KG1 (cell line): ENCODE measurements at places on chromosomes 4 and X.

- DNase-seq = no peak
Observed at GRCh38 chr4:143351774-143352451, 15.2 kb downstream of the GAB1 start.

DNA sequence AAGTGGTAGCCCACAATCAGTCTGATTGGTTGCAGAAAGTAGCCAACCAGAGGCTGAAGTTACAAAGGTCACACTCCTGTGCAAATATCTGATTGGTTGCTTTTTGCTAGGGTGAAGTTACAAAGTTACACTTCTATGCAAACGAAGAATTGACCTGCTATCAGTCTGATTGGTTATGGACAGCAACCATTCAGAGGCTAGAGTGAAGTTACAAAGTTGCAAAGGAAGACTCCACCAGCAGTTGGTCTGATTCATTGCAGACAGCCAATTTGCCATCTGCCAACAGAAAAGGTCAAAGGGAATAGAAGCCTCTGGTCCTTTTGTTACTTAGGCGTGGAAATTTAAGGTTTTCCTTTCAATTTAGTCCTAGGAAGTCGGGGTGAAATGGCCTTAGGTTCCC is 377.7 kb downstream of the PRDM5 start:
- no peak for DNase-seq

GRCh38 chrX:20221902-20222301 is 44.8 kb downstream of the RPS6KA3 start:
- no peak for DNase-seq

GRCh38 chr4:52997132-52997416 is 135.0 kb downstream of the RASL11B start:
- no peak for DNase-seq

- no peak for DNase-seq
Observed at GRCh38 chr4:20251796-20252655, at the start of gene SLIT2. Gene SLIT2, plus strand, starts transcription at chr4:20251905. Its CDS starts 1,911 bp downstream, at chr4:20253816.

- no peak for DNase-seq
Observed at GRCh38 chr4:139815778-139816601, 150.4 kb downstream of the MGST2 start.

- no peak for DNase-seq
Observed at GRCh38 chr4:7191546-7192251, 639 bp upstream of the SORCS2 start.

DNA sequence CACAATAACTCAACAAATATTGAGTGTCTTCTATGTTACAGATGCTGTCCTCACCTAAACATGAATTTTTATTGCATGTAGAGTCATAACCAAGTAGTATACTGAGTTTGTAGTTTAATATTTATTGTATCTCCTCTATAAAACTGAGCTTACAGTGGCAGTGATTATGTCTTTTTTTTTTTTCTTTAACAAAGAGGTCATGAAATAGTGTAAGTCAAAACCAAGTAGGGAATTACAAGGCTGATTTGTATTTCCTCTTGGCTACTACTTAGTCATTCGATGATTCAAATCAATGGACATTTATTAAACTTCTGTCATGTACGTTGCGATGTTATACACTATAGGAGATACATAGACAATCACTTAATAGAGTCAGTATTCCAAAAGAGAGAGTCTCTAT is 48.4 kb downstream of the IL15 start:
- DNase-seq = no peak

GRCh38 chr4:76091052-76091451 is 16.5 kb downstream of the ART3 start:
- no peak for DNase-seq

DNA sequence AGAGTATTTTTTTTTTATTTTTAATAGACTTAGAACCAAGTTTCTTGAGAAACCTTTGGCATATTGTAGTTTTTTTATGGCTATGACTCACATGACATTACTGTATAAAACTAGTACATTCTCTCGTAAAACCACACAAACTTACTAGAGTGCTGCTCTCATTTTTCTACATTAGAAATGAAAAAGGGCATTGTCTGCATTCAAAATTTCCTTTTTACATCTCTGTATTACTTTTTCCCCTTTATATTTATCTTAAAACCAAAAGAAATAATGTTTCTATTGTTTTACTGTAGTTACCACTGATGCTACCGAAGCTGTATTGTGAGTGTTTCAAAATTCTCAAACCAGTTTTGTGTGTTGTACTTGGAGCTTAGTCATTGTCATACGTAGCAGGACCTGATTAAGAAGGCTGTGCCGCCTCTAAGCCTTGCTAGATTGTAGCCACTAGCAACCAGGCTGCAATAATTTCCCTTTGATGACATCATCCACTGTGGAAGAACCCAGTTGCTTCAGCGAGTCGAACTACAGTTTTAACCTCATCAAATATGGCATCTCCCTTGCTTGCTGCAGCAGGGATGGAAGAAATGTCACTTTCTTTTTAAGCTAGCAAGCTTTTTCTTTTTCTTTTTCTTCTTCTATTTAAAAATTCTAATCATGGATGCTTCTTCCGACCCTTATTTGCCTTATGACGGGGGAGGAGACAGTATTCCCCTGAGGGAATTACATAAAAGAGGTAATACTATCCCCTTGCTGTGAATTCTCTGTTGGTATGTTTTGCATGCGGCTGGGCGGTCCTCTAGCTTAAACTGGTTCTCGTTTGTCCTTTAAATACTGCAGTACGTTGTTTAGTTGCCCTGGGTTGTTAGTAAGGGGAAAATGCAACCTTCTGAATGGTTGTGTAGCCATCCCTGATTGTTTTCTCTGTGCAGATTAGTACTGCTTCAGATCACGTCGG is 39.6 kb downstream of the CLCN3 start:
- DNase-seq = no peak

DNA sequence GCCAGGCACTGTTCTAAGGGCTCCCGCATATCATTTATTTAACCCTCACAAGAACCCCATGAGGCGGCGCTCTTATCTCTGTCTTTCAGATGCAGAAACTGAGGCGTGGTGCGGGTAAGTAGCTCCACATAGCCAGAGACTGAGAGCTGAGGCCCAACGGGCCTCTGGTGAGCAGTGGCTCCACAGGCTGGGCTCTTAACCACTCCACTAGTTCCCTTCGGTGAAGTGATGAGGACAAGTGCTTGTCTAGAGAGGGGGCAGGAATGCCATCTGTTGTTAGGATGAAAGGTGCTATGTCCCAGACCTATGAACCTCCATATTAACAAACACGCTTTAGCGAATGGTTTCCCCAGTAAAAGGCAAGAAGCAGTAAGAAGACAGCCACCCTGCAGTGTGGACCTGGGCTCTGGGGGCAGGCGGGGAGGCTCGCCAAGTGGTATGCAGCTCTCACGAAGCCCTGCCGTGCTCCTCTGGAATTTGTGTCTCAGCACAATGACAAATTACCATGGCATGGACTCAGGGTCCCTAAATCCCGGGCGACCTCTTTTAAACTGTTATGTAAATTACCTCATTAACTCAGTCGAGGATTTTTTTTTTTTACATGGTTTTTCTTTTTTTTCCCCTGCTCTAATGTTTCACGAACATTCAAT is 20.9 kb upstream of the S100G start:
- DNase-seq = no peak

DNA sequence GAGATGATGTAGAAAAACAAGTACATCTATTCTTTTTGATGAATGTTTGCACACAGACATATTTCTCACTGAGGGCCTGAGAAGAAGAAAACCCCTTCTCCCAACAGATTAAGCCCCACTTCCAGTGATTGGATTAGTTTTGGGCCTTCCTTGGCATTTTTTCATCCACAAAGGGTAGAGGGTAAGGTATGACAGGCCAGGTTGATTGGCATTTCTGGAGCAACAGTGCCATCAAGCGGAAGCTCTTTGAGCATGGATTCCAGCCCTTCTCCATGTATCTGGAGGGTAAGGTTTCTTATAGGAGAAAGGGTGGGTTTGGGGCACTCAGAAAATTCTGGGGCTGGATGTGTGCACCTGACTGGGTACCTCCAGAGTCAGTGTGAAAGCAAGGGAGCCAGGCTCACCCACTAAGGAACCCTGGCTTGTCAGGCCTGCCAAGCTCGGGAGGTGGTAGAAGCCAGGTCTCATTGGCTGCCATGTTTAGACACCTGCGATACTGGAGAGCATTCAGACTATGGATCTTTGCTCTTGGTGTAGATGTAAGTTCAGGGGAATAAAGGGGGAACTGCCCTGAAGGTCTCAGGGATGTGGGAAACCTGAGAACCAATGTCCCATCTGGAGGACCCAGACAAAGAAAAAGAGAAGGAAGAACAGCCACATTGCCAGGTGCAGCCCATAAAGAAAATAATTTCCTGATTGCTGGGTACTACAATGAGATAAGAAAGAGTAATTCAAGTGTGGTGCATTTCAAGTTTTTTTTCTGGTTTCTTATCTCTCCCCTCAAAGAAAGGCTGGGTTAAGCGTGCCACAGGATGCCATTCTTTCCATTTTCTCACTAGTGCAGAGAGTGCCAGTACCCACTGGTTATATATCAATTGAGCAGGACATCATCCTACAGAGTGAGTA is 222.3 kb upstream of the AGTR2 start:
- no peak for DNase-seq

DNA sequence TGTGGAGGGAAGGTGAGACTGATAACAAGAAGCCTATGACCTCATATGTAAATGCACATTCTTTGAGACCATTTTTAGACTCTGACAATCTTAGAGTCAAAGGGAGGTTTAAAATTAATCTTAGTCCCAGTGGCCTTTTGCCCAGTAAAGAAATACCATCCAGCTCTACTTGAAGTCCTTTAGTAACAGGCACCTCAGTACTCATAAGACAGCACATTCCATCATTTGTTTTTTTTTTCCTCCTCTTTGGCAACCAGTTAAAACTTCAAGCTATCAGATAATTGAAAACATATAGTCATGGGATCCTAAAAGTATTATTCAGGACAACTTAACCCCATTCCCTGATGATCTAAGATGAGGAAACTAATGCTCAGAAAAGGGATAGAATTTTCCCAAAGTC is 4.6 kb downstream of the EDA2R start:
- no peak for DNase-seq
